Purkinje cell (primary cell): ENCODE measurements at places on chromosomes 6 and 20. TPM values are rescaled to one million over a fixed set of nuclear protein-coding genes. Genes with fewer than 3 reads are reported as not detected.

DEFB132 gene
- polyA plus RNA-seq = not detected in 2 replicates

OR2B6 gene
- not detected in 2 replicates for polyA plus RNA-seq

ISM1 gene
- polyA plus RNA-seq = 4.6 and 5.4 TPM in 2 replicates

CST1 gene
- polyA plus RNA-seq = not detected in 2 replicates

FAM83C gene
- polyA plus RNA-seq = not detected in 2 replicates

FHL5 gene
- polyA plus RNA-seq = 2.1 and 3.8 TPM in 2 replicates

VGLL2 gene
- not detected in 2 replicates for polyA plus RNA-seq

GPRC6A gene
- not detected in 2 replicates for polyA plus RNA-seq

EPPIN gene
- polyA plus RNA-seq = not detected in 2 replicates

WFDC5 gene
- polyA plus RNA-seq = not detected in 2 replicates

ADGRF5 gene
- 0.06 TPM in 1 of 2 replicates, not detected in the other for polyA plus RNA-seq
